Stimulated activated CD4-positive, alpha-beta T cell treated with anti-CD3 and anti-CD28 coated beads, TNF-alpha, amount 100 ng/mL, for 1 hour (primary cell): ENCODE measurements at places on chromosomes 2 and 18.

GRCh38 chr2:226671141-226671676 is 128.4 kb downstream of the IRS1 start:
- no peak for DNase-seq

DNA sequence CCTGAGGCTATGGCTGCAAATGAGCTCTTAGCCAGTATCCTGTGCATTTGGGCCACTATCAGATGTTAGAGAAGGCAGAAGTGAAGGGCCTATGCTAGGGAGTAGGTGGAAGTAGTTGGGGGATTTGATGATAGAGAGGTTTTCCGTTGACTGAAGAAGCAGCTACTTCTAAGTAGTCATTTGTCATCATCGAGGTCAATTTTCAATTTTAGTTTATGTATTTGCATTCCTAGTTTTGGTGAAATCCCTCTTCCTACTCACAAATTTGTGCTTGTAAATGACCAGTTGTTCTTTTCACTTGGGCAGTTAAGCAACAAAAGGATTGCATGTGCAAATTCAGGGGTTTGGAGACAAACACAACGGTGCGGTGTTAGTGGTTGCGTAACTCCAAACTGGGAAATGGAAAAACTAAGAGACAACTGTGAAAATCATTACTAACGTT is 48.5 kb upstream of the PELI1 start:
- no peak for DNase-seq

- no peak for DNase-seq
Observed at GRCh38 chr2:70959271-70959761, 19.1 kb upstream of the ANKRD53 start.

DNA sequence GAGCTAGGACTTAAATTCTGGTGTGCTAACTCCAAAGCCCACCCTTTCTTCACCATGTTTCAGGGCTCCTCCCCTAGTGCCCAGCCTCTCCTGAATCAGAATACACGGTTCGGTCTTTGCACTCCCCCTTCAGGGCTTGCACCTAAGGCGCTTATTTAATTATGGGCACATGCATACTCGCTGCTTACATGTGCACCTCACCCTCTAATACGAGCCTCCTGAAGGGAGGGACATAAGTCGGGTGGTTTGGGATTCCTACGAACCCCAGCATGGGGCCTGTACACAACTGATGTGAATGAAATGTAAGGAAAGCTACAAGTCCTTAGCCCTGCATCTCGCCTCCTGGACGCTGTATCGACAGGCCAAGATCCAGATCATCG is 435 bp downstream of the IFT172 start:
- DNase-seq: no peak

DNA sequence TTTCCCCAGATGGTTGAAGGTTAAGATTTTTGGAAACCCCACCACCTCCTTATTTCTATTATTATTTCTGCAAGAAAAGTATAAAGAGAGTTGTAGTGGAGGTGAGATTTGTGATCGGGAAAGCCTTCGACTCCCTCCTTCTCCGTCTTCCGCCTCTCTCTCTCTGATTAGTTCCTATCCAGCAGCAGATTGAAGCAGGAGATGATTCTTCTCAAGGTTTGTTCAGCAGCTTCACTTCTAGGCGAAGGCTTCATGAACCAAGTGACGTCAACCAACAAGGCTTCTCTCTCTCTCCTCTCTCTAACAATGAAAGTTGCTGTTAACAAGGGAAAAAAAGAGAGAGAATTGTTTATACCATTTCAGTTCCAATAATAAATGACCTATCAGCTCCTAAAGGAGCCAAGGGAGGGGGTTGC is at the start of gene BAZ2B:
TSS of gene BAZ2B (minus strand) at position 263 of the 416 bp plus-strand sequence. CDS start 137,829 bp downstream, outside the sequence.
- DNase-seq: no peak

DNA sequence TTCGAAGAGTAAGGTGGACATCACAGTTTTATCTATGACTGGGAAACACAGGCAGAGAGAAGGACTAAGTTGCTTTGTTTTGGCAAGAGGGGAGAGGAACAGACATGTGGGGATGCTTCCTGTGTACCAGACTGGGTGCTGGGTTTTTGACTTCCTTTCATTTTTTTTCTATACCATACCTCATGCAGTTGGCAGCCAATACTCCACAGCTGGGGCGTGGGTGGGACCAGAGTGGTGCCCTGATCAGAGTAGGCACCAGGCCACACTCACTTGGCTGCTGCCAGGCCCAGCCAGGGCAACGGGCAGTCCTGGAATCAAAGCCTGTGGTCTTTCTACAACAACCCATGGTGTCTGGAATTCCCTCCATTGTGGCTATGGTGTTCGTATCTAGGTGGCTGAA is 45.2 kb downstream of the SH3RF3 start:
- DNase-seq: no peak

- no peak for DNase-seq
Observed at GRCh38 chr2:119122663-119123062, 35.9 kb downstream of the C1QL2 start.

DNA sequence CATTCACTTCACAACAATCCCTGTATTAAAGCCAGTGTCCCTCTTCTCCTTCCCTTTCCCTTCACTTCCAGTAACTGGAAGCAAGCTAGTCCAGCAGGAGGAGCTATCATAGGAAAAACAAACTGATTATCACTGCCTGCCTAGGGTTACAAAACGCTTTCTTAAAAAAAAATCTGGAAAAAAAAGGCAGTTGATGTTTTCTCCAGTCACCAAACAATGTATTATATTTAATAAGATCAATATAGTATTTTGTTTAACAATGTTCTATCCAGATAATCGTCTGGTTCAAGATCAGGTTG is 78.8 kb upstream of the ITGB6 start:
- DNase-seq: no peak

- no peak for DNase-seq
Observed at GRCh38 chr18:9704233-9705118, 3.6 kb upstream of the RAB31 start.

DNA sequence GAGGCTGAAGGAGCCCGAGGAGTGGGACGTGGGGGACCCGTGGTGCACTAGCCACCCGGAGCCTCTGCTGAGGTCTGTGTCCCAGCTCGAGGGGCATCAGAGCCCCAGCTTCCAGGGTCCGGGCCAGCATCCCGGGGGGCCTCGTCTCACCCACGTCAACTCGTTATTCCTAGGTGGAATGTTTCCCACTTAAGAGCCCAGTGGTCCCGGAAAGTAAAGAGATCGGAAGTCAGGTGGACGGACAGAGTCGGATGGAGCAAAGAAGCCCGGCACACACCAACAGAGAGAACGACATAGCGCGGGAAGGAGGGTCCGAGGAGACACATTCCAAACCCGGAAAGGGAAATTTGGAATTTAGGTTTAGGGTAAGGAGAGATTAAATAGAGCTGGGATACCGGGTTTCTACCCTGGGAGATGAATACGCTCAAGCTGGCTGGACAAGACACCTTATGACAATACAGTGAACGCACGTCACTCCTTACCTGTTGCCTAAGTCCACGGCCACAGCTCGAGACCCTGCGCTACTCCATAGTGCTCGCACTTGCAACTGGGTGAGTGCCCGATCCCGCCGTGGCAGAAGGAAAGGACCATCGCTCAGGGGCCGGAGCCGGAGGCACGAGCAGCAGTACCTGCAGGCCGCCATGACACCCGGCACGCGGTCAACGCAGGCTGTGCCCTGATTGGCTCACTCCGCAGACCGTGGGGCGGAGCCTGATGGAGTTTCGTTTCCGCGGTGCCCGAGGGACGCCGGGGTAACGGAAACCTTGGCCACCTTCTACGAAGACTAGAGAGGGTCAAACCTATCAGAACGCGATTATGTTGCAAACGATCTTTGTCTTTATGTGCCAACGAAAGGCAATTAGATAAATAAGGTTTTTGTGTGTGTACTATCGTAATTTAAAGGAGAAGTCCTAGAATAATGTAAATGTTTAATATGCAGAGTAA is at the start of gene PNPT1:
TSS of gene PNPT1 (minus strand) at position 664 of the 945 bp plus-strand sequence. CDS start at position 643, 21 bp downstream.
- peak; percentile 78 for DNase-seq

GRCh38 chr2:240936106-240936505 is 30.0 kb downstream of the CROCC2 start:
- DNase-seq: no peak

- no peak for DNase-seq
Observed at GRCh38 chr2:176172007-176172894, 15.1 kb downstream of the HOXD3 start.

- no peak for DNase-seq
Observed at GRCh38 chr2:152402780-152403759, 68.1 kb downstream of the FMNL2 start.

DNA sequence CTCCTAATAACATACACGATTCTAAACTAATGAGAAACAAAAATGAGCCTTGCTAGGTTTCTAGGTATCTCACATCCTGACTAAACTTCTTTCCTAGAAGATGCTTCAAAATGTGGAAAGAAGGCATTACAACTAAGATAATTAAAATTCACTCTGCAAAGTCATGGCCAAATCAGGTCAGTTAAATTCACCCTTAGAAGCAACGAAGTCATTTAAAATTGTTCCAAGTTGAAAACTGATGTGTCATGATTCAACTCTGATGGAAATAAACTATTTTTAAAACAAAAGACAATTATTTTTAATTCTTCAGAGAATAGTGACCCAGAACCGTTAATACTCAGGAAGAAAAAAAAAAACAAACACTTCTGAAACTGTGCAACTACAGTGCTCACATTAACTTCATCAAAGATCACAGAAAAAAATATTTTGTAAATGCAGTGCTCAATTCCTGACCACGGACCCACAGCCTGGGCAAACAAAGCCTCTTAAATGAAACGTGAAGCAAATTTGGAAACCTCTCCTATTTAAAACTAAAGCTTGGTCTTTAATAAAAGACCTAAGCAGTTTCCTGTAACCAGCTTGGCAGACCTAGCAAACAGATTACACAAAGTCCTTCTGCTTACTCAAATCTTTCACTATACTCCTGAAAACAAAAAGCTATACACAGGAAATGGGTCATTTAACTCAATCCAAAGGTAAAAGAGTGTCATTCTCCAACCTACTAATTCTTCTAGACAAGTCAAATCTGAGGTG is 39.0 kb downstream of the CHN1 start:
- no peak for DNase-seq

- no peak for DNase-seq
Observed at GRCh38 chr2:229282758-229283546, 11.9 kb upstream of the PID1 start.

GRCh38 chr2:145741181-145741580 is 1221.3 kb upstream of the ZEB2 start:
- no peak for DNase-seq

GRCh38 chr2:178237488-178238153 is 43.3 kb downstream of the OSBPL6 start:
- DNase-seq: no peak

- DNase-seq: no peak
Observed at GRCh38 chr2:176769499-176770370, 442.9 kb upstream of the HNRNPA3 start.

DNA sequence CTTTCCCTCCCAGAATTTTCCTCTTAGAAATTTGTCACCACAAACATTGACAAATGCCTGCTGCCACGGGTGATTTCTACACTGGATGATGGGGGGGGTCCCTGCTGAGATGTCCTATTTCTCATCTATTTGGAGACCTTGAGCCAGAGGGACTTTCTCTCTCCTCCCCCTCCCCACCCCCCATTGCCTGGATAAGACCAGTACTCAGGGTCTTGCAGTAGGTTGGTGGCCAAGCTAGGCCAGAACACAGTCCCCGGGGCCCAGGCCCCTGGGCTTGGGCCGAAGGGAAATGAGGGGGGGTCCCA is 560 bp upstream of the DUSP2 start:
- DNase-seq: no peak

DNA sequence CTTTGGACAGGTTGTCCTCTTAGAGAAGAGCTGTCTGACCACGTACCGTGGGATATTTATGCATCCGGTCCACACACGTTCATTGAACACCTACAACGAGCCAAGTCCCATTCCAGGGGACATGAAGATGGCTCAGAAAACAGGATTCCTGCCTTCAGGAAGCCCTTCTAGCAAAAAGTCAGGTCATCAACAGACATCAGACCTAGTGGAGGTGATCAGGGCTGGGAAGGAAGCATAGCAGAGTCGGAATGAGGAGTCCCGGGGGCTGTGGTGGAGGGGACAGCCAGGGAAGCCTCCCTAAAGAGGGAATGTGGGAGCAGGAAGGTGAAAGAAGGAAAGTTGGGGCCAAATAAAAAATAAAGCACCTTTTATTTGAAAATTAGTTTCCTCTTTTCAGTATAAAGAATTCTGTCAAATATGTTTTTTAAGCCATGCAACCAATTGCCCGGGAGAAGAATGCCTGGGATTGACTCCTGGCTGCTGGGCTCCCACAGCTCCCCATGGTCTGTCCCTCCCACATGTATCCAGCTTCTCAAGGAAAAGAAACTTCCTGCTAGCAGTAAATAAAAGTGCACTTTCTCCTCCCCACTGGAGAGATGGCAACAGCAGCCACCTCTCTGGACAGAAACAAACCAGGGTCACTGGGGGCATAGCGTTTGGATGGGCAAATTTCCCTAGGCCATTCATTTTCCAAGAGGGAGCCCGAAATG is 144.8 kb downstream of the SMAD7 start:
- DNase-seq: no peak

- no peak for DNase-seq
Observed at GRCh38 chr2:190974629-190975361, 39.2 kb downstream of the STAT1 start.

GRCh38 chr2:145484448-145485097 is 964.7 kb upstream of the ZEB2 start:
- no peak for DNase-seq

- no peak for DNase-seq
Observed at GRCh38 chr2:127422559-127423477, 4.6 kb downstream of the PROC start.

GRCh38 chr2:241496904-241497877 is 11.2 kb downstream of the STK25 start:
- no peak for DNase-seq

DNA sequence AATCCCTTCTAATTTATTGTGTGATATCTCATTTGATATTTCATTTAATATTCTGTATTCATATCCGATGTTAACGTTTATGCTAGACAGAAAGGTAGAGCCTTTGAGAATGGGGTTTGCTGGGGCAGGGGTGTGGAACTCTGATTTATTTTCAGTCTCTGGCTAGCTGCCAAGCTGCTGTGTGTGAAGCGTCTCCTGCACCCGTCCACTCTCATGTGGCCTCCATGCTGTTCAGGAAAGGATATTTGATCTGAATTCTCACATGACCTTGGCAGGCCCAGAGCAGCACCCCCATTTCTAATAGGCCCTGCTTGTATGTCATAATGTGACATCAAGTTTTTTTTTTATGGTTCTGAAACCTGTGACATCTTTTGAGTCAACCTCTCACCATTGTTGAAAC is 1.6 kb downstream of the IL1R1 start:
- DNase-seq: no peak

DNA sequence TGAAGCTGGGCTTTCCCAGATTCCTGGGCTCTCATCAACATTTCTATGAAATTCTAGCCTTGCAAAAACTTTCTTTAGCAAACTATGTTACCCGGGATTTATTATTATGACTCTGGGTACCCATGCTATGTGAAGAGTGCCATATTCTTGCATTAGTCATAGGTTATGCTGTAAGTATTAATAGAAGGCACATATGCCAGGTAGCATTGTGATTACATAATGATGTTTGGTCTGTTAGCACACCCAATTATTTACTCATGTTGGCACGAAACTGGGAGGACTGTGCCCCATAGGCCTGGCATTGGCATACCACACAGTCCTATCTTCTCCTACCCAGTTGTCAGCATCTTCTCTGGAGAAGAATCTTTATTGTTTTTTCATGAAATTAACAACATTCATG is 171.0 kb downstream of the SLC4A3 start:
- no peak for DNase-seq

DNA sequence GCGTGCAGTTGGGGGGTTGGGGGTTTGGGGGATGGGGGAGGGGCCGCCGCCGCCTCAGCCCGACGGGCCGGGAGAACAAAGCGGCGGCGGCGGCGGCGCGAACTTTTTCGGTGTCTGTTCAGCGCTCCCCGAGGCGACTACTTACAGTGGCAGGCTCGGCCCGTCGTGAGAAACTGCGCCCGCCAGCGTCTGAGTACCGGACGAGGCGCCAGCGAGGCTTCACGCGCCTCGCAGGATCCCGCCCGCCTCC is 172 bp downstream of the PRKD3 start:
- DNase-seq: no peak
